Right lung (tissue), 10 donors: ENCODE measurements at places on chromosomes 2 and 18. TPM values are rescaled to one million over a fixed set of nuclear protein-coding genes. Genes with fewer than 3 reads are reported as not detected.

The TRIM43B gene
- not detected for polyA plus RNA-seq

The MEP1B gene
- 0.46 TPM for polyA plus RNA-seq

DNA sequence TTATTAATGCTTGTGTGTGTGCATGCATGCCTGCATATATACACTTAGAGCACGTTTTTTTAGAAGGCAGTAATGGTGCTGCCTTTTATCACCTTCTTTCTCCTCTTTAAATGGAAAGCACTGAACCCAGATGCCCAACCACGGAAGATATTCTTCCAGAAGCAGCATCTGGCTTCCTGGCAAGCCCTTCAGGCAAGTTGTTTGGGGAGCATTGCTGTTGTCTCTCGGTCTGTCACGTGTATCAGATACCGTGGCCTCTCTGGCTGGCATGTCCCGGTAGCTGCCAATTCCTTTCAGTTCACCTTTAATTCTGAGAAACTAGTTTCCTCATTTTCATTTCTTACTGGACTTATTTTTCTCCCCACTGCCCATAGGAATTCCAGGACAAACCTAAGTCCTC lies 587.8 kb downstream of the ARHGAP15 start:
- no peak for DNase-seq

The DNAH7 gene
- polyA plus RNA-seq: 5.0 TPM

DNA sequence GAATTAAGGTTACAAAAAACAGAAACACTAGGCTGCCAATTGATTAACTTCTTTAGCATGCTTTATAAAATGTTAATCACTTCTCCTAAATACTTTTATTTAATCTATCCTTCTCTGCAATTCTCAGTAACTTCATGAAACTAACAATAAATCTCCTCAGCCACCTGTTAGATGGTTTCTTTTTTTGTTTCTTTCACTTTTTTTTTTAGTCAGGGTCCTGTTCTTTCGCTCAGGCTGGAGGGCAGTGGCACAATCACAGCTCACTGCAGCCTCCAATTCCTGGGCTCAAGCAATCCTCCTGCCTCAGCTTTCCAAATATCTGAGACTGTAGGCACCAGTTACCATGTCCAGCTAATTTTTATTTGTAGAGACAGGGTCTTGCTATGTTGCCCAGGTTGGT lies 213.4 kb upstream of the STK17B start:
- no peak for DNase-seq

GRCh38 chr18:73793386-73793785 lies 354.2 kb downstream of the FBXO15 start:
- DNase-seq: no peak
